ENCODE measurements at places on chromosomes 13 and 19.
A peak's percentile ranks its signal among the peaks of the same experiment; 100 is the strongest.

- DNase-seq: no peak
These were observed 65.9 kb downstream of the ENOX1 start for GRCh38 chr13:43720780-43721397.

- DNase-seq: peak; percentile 29
These were observed 2.5 kb upstream of the DCT start for GRCh38 chr13:94481941-94482340.

- DNase-seq: peak; percentile 29
These were observed 64.0 kb downstream of the SERP2 start for GRCh38 chr13:44437356-44438233.

- DNase-seq: no peak
These were observed 2.5 kb downstream of the TEX29 start for GRCh38 chr13:111322916-111323331.

GRCh38 chr13:33483471-33483870 lies 197.9 kb upstream of the STARD13 start:
- DNase-seq: peak; percentile 42

- DNase-seq: no peak
These were observed 28.4 kb downstream of the MCF2L start for GRCh38 chr13:112997188-112998130.

DNA sequence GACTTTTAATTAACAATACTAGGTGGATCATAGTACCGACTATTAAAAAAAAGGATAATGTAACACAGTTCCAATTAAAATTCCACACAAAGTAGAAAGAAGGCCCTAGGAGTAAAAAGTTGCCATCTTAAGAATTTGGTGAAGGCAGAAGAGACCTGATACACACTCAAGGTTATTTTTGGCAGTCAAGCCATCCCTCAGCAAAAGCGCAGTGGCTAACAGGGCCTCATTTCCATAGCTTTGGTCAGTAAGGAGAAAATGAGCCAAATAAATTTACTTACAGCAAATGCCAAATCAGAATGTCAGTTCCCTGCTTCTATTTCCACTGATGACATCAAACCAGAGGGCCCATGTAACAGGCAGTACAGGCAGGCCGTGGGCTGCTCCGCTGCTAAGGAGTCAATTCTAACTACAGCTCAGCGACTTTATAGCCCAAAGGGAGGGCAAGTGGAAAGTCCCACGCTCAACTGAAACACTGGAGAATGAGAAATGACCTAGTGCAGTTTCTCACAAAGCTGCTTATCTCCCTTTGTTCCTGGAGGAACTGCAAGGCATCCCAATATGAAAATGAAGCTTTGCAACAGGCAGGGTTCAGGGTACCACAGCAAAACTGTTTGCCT lies 6.3 kb downstream of the ARGLU1 start:
- DNase-seq: no peak

DNA sequence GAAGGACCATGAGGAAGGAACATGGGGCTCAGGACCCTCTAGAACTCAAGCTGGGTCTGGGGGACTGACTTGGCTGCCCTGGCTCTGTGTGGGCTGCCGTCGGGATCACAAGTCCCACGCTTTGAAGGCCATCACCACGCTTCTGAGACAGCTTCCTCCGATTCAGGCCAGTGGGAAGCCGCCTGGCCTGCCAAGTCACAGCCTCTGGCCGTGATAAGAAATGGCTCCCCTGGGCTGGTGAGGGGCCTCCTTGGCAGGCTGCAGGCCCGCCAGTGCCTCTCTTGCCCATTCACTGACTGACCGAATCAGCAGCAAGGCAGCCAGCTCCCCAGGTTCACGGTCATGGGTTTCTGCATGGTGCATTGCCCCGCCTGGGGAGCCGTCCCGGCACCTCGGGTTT lies 48.8 kb downstream of the COMP start:
- DNase-seq: no peak

- DNase-seq: no peak
These were observed 466.4 kb downstream of the KLF12 start for GRCh38 chr13:73667756-73668155.

- DNase-seq: no peak
These were observed 5.1 kb upstream of the FCER2 start for GRCh38 chr19:7706955-7707456.

DNA sequence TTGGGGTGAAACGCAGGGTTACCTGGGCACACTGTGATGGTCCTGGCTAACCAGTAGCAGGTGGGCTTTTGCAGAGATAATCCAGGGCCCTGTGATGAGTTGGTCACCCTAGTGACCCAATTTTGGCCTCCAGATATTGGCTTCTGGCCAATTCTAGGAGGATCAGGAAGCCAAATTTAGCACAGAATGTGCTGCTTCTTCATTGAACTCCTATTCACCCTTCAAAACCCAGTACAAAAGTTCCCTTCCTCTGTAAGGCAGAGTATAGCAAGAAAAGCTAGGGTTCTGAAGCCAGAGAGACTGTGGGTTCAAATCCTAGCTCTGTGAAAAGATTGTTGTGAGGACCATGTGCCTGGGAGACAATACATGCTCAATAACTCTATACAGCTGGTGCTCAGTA lies 70.8 kb downstream of the INSR start:
- DNase-seq: no peak

GRCh38 chr19:11942008-11942842 lies 17.3 kb downstream of the ZNF700 start:
- DNase-seq: no peak

GRCh38 chr13:76164290-76164689 lies 528.2 kb downstream of the LMO7 start:
- DNase-seq: no peak

GRCh38 chr13:75196147-75196837 lies 285.7 kb downstream of the TBC1D4 start:
- DNase-seq: peak; percentile 24

GRCh38 chr13:40271931-40272775 lies 394.3 kb downstream of the FOXO1 start:
- DNase-seq: peak; percentile 54

DNA sequence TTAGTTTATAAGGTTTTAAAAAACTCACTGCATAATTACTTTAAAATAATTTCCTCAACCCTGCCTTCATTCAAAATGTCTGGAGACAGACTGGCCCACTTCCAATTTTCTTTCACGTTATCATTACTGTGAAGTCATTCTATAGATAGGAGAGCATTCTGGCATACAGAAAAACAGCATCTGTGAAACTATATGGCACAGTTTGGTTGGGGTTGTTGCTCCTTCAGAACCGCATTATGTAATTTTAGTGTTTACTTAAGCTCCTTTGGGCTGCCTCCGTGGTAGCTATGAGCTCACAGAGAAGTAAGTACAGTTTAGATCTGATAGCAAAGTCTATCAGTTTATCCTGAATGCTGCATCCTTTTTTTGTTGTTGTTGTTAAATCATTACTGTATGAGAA lies 104.3 kb downstream of the KCNRG start:
- DNase-seq: no peak

GRCh38 chr13:43316281-43316680 lies 292.9 kb downstream of the DNAJC15 start:
- DNase-seq: no peak

DNA sequence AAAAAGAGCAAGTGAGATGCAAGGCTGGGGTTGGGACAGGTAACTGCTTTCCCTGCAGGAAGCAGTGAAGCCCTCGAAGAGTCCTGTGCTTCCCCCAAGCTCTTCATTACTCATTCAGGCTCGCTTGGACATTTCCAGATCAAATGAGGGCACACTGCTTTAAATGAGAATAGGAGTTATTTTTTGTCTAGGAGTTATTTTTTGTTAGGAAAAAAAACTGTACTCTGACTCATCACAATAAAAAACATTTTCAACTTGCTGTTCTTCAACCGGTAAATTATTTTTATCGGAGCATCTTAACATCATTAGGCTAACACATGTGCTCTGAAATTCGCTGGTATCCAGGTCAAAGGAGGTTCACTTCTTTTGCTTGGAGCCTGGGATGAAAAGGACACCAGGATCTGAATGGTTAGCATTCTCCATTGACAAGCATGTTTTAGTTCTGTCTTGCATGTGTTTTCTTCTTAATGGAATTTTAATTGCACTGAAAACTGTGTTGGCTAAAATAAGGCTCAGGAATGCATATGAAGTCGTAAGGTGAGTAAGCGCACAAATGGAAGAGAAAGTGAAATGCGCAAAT lies 80.7 kb upstream of the STK24 start:
- DNase-seq: no peak

- DNase-seq: no peak
These were observed 13.6 kb downstream of the ACP4 start for GRCh38 chr19:50803633-50804419.

DNA sequence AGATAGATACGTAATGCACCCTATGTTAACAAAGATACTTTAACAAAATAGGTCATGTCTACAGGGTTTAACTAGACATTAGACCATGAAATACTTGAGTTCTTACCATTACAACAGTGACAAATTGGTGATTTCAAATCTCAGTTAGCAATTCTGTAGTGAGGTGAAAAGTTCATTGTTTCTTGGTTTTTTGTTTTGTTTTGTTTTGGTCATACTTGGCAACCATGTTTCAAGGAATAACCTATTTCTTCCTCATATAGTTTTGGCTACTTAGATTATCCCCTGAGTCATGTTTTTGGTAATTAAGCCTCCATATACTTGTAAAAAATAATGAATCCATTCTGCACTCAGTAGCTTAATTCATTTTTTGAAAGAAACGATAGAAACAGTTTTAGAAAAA lies 1200.4 kb downstream of the DIAPH3 start:
- no peak for DNase-seq

GRCh38 chr19:6161271-6161850 lies 25.9 kb downstream of the ACSBG2 start:
- DNase-seq: no peak

DNA sequence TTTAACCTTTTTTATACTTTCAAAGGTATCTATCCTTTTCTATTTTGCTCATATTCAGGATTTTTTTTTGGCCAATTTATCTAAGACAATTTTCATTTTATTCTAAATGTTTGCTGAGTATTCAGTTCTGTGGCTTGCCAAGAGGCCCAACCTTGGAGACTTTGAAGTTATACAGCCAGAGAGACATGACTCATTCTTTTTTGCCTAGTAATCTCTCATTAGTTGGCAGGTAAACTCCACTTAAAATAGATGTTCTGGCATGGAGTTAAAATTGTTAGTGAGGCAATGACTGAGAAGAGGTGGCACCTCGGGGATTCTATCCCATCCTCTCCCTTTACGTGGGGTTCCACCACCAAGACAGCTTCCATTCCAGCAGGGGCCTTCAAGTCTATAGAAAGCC lies 213.8 kb downstream of the KCTD12 start:
- DNase-seq: no peak

DNA sequence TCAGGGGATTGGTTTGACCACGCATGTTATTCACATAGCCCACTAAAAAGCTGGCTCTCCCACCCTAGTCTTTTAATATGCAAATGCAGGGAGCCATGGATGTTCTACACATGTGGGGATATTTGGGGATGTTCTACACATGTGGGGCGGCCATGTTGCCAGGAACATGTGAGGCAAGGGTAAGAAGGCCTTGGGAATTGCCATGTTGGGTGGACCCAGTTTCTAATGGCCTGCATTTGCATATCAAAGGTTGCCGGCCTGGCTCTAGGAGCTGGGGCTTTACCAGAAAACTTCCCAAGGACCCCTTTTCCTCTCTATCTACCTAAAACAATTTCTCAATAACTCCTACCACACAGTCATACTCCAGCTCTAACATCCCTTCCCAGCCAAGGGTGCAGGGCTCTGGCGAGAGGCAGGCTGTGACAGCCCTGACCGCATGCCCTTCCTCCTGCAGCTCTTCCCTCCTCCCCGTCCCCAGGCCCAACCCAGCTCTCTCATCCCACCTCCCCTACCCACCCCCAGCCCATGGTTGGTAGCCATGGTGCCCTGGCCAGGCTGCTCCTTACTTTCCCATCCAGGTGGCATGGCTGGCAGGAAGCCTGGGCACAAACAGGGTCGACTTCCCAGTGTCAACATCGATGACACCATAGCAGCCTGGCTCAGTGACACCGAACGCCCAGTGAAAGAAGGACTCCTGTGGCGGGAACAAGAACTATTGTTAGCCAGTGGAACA lies 11.0 kb downstream of the PEPD start:
- no peak for DNase-seq

GRCh38 chr13:44808185-44808584 lies 181.1 kb downstream of the NUFIP1 start:
- DNase-seq: no peak

- no peak for DNase-seq
These were observed 1793.2 kb upstream of the PCDH20 start for GRCh38 chr13:63208826-63209225.

- no peak for DNase-seq
These were observed 38.6 kb downstream of the COL4A2 start for GRCh38 chr13:110345701-110346100.

DNA sequence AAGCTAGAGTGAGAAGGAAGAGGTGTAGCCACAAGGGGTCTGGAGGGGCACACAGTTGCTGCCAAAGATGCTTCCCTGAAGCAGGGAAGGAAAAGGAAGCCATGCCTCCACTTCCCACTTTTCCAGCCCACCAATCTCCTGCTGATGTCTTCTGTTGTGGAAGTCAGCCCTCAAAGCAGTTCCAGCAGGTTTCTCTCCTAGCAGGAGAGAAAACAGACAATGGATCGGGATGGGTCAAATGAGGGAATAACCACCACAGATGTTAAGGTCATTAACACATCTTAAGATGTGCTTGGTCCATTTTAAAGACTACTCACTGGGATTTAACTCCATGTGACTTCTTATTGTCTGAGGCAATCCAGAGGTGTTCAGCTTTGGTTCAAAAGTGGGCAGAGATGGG lies 284.1 kb upstream of the SOX21 start:
- no peak for DNase-seq

- DNase-seq: no peak
These were observed 31.7 kb downstream of the RASA3 start for GRCh38 chr13:114100446-114101357.

GRCh38 chr19:29952177-29952576 lies 10.1 kb downstream of the URI1 start:
- no peak for DNase-seq

GRCh38 chr19:16040642-16041041 lies 35.7 kb upstream of the TPM4 start:
- DNase-seq: no peak

GRCh38 chr19:17135001-17135853 lies 59.6 kb downstream of the MYO9B start:
- peak; percentile 94 for DNase-seq

DNA sequence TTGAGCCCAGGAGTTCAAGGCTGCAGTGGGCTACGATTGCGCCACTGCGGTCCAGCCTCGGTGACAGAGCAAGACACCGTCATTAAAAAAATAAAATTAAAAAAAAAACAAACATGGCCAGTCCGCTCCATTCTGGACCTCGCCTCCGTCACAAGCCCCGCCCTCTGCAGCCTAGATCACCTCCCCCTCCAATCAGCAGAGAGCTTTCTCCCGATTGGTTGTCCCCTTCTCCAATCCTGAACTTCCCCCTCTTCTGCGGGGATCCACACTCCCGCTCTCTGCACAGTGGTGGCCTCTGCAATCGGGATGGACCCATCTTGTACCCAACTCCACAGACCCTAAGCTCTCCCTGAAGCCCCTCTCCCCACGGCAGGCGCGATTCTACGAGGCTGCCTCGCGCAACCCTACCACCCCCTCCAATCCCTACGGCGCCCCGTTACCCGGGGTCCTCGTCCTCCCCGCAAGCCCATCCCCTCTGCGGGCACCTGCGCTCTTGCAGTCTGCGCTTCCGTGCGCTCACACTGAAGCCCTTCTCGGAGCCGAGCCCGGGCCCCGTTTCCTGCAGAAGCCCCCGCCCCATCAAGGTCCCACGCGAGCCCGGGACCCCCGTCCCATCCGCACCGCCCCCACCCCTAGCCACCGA lies 540 bp downstream of the TMEM160 start:
- peak; percentile 79 for DNase-seq

GRCh38 chr13:20403826-20404225 lies 121.8 kb downstream of the CRYL1 start:
- DNase-seq: no peak

- DNase-seq: no peak
These were observed 89.2 kb downstream of the CACNA1A start for GRCh38 chr19:13417054-13417453.
